ACHN (cell line): ENCODE measurements at places on chromosomes 4 and X.

DNA sequence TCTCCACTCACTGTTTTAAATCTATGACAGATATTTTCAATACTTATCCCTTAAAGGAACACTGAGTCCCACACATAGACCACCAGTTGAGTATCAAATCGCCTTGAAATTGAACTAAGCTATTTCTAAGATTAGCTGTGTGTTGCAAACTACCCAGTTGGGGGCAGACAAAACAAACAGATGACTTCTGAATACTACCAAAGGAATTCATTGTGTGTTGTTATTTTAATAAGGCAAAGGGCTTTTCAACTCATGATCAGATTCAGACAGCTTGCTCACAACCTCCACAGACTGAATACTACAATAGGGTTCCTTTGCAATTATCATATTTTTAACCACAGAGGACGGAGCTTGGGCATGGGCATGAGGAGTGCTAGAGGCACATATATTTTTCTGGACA, 283.0 kb upstream of the GPC4 start:
- DNase-seq: no peak

DNA sequence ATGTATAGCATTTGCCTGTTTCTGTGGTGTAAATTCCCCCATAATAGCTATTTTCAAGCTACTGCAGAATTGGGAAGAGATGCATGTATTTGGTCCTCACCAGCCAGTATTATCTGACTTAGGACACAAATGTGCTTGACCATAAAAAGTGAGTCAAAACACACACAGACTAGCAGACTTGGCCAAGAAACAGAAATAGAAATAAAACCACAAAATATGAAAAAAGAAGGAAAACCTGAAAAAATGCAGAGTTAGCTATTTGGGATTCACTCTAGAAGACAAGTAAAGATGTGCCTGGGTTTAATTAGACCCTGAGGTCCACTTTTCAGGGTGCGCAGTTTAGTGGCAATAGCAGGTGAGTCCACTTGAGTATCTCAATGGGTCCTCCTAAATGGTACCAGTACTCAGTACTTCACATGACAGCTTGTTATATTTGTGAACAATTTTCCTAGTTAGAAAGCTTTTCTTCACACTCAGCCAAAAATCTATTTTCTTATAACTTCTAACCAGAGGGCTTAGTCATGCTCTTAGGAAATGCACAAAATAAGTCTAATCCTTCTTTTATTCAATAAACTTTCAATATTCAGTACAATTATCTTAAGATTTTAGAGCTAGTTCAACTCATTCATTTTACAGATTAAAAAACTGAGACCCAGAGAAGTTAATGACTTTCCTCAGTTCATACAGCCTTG, 108.7 kb upstream of the JADE1 start:
- DNase-seq: no peak

- DNase-seq: peak; percentile 7
These were observed 233.4 kb upstream of the FAM47A start for GRCh38 chrX:34365471-34365870.

DNA sequence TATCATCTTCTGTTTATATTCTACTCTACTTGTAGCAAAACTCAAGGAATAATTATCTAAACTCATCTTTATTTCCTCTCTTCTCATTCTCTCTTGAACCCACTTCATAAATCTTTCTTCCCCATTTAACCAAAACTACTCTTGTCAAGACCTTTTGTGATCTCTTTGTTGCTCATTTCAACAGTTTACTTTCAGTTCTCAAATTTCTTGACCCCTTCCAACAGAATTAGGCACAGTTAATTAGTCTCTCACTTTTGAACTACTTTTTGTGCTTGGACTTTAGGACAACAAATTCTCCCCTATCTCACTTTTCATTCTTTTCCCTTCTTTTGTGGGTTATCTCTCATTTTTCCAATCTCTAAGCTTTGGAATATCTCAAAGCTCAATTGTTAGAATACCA, 27.4 kb upstream of the CAMK2D start:
- DNase-seq: no peak

- DNase-seq: peak; percentile 42
These were observed 6.0 kb downstream of the HMGN5 start for GRCh38 chrX:81195712-81196111.

DNA sequence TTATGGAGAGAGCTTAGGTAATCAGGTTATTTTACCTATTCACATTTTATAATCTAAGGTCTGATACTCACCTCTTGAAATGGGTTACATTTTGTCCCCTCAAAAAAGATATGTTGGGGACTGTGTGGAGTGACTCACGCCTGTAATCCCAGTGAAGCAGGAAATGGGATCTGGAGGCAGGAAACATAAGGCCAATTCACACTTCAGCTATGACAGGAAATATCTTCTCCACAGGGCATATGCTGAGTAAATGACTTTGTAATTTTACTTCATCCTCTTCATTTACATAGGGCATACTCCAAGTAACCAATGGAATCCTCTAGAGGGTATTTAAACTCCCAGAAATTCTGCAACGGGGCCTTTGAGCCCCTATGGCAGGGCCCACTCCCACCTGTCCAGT, 54.8 kb upstream of the ZMAT1 start:
- no peak for DNase-seq

- DNase-seq: no peak
These were observed 108.4 kb upstream of the BMP2K start for GRCh38 chr4:78667764-78668163.

DNA sequence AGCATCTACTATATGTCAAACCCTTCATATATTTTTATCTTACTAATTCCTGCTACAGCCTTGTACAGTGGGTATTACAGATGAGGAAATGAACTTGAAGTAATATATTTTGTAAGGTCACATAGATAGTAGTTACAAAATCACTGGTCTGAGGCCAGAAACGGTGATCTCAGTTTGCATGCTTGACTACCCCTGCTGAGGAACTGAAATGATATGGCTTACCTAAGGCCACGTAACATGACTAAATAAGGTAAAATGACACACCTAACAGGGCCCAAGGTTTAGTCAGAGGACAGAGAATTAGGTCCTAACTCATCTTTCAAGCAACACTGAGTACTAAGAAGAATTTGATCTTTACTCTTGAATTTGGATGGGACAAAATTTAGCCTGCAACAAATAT, 1.5 kb upstream of the COMMD8 start:
- no peak for DNase-seq

- DNase-seq: no peak
These were observed 6.3 kb downstream of the SFRP2 start for GRCh38 chr4:153782581-153782980.

- no peak for DNase-seq
These were observed 41.3 kb downstream of the KLHL5 start for GRCh38 chr4:39103291-39103690.

DNA sequence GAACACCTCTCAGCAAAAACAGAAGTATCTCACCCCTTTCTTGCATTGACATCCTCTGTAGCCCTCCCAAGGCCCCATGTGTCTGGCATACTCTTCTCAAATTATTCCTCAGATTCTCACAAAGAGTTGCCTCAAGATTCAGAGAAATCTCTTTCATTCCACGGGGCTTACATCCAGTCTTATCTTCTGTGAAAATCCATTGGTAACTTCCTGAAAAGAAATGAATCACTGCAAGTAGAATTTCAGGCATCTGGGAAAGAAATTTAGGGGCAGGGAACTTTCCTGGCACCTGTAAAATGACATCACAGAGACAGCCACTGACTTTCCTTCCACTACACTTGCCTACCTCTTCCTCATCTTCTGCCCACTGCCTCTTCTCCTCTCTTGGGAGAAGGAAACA, 182.5 kb upstream of the ARHGEF9 start:
- DNase-seq: no peak

- peak; percentile 1 for DNase-seq
These were observed 84.5 kb upstream of the UXT start for GRCh38 chrX:47743504-47743903.

- DNase-seq: no peak
These were observed 252.0 kb downstream of the FRMPD4 start for GRCh38 chrX:12390301-12390700.

DNA sequence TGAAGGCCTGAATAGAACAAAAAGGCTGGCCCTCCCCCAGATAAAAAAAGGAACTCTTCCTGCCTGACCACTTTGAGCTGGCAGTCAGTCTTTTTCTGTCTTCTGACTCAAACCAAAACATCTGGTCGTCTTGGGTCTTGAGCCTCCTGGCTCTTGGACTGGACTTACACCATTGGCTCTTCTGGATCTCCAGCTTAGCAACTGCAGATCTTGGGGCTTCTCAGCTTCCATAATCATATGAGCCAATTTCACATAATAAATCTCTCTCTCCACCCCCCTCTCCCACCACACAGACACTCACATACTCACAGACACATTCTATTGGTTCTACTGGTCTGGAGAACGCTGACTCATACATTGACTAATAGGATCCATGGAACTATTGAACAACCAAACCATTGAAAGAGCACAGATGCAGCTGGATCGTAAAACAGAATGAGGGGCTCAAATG, 15.6 kb upstream of the CWH43 start:
- peak; percentile 12 for DNase-seq

DNA sequence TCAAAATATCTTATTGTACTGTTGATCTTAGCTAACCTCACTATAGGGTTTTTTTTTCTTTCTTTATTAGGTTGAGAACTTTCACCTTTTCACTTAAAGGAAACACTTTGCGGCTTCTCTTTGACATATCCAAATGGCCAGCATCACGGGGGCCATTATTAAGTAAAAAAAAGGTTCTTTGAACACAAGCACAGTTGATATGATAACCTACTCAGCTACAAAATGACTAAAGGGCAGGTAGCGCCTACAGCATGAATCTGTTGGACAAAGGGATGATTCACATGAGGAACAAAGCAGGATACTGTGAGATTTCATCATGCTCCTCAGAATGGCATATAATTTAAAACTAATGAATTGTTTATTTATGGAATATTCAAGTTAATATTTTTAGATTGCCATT, 119.6 kb downstream of the CCSER1 start:
- no peak for DNase-seq

DNA sequence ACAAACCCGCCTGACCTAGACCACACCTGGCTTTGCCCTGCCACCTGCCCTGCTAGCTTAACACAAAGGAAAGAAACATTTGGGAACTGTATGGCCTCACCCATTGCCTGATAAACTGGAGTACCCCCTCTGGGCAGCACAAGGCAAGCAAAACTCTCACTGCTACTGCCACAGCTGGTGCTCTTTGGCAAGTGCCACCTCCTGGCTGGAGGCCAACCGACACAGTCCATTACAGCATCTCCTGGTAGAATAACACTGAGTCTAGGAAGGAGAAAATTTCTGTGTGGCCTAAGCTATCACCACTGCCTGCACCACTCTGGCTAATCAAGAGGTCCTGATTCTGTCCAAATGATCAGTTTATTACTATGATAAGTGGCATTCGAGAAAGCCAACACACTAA, 18.9 kb upstream of the SPANXN3 start:
- no peak for DNase-seq

DNA sequence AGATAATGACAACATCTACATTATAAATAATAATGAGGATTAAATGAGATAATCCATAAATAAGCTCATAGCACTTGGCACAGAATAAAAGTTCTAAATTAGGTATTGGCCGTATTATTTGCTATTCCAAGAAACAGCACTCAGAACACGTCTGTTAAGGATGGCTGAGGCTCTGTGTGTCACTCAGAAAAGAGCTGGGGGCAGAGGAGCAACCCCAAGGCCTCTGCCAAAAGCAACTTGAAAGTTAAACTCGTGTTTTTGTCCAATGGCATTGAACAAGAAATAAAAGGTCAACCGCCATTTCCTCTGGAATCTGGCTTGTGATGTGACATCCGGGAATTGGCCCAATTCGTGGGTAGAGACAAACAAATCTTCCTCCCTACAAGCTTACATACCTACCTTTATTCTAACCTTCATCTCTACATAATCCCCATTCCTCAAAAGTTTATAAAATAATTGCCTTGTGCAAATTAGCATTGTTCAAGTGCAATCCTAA, 42.3 kb upstream of the FAM241A start:
- no peak for DNase-seq

- no peak for DNase-seq
These were observed 11.7 kb downstream of the NSD2 start for GRCh38 chr4:1882850-1883271.

GRCh38 chr4:82776925-82777542, 21.6 kb downstream of the SCD5 start:
- DNase-seq: no peak

DNA sequence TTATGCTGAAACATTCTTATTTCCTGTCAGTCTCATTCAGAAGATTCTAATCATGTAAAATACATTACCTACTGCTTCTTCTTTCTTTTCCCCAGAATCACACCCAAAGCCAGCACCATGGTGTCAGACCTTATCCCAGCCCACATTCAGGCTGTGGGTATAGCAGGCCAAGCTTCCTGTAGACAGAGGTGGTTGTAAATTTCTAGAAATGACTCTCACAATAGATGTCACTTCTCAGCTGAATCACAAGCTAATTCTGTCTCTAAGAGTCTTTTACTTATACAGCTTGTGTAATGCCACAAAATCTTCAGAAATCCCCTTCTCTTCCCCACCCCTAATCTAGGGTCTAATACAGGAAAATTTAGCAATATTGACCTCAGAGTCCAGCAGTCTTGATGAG, 239.6 kb downstream of the PARM1 start:
- no peak for DNase-seq

- no peak for DNase-seq
These were observed 69.2 kb downstream of the SORBS2 start for GRCh38 chr4:185742766-185743165.

- no peak for DNase-seq
These were observed 93.0 kb upstream of the MTM1 start for GRCh38 chrX:150475461-150475860.

- no peak for DNase-seq
These were observed 13.3 kb upstream of the AGA start for GRCh38 chr4:177455561-177455970.

DNA sequence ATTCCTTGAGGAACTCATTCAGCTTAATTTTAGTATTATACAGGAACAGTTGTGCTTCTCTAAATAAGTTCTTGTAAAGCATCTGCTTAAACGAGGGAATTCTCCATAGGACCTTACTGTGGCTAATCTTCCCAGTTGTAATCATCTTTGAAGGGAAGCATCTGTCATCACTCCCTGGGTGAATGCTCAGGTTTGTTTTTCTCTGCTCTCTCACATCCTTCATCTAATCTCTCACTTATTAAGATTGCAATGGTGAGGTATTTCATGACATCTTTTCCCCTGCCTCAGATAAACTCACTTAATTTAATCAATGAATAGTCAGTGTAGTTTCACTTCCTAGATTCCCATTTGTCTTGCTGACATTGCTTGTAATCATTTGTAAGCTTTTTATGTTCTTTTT, 121.8 kb upstream of the ADAMTS3 start:
- DNase-seq: peak; percentile 44

DNA sequence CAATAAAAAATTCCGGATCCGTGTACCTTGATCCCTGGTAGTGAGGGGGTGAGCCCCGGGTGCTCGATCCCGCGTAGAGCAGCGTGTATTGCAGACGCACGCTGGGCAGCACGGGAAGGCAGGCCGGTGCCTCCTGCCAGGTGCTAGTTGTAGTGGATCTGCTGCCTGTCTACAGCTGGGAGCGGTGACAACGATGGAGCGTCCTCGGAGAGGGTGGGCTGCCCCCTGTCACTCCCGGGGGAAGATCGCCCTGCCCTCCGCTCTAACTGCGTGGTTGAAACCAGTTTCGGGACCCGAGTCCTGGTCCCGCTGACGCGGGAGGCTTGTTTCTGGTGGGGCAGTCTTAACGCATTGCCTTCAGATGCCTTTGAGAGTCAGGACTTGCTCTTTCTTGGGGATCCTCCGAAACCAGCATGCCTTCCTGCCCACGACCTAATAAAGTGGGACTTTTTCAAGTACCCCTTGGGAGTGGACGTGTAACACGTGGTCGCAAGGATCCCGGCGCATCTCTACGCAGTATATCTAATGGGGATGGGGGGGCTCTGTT, 2.7 kb upstream of the NKX6-1 start:
- no peak for DNase-seq
